Activated naive CD4-positive, alpha-beta T cell treated with anti-CD3 and anti-CD28 coated beads, Interleukin-2, amount 10 ng/mL, durations not matched to agents 7 days and 5 days (primary cell): ENCODE measurements at places on chromosomes 2 and 18.
A peak's percentile ranks its signal among the peaks of the same experiment; 100 is the strongest.

- DNase-seq: no peak
Measured at GRCh38 chr2:217847115-217847514, 155.7 kb downstream of the TNS1 start.

DNA sequence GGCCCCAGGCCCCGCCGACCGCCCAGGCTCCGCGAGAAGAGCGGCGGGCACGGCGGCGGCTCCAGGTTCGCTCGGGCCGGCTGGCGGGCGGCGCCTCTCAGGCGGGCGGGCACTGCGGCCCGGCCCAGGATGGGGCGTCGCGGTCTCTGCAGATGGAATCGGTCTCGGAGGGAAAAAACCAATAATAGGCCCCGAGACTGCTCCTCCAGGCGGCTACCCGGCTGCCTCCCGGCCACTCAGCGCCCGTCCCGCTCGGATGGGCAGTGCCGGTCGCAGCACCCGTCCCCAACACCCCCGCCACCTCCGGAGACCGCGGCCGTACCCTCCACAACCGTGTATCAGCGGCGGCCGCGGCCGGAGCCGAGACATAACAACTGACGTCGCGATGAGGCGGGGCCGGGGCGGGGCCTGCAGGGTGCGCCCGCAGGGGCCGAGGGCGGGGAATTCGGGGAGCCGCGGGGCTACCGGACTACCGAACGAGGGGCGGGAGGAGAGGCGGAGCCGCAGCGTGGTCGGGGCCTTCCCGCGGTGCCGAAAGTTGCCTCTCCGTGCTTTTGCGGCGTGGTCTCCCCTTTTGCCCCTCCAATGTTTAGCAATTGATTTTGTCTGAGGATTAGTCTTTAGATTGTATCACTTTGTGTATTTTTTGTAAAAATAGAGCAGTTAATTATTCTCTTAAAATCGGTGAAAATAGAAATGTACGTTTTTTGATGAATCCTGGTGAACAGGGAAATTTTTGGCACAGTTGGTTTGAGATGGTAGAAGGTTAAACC, at the start of gene RNF103:
Gene RNF103 (minus strand): TSS at position 372 of the 773 bp plus-strand sequence. CDS start 979 bp downstream, outside the sequence.
- DNase-seq: peak; percentile 95

DNA sequence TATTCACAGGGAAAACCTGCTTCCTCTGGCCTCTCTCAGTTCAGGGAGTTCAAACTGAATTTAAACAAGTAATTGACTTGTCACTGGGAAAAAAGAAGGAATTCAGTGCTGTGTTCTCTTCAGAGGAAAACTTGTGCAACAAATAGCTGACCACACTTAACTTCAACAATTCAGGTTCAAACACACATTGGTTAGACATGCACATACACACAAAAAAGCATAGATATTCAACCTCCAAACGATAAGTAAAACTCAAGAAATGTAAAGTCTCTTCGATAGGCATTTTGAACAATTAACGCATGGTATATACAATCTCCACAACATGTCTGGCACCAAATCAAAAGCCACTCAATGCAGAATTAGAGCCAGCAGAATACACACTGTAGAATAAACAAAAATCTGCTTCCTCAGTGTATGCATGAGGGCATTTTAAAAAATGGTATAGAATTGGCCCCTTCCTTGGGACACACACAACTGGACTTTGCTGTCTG, 269.0 kb downstream of the TCF4 start:
- no peak for DNase-seq

- peak; percentile 82 for DNase-seq
Measured at GRCh38 chr2:54574107-54574859, 118.2 kb downstream of the SPTBN1 start.

GRCh38 chr18:58221060-58221725, 177.2 kb downstream of the NEDD4L start:
- no peak for DNase-seq

DNA sequence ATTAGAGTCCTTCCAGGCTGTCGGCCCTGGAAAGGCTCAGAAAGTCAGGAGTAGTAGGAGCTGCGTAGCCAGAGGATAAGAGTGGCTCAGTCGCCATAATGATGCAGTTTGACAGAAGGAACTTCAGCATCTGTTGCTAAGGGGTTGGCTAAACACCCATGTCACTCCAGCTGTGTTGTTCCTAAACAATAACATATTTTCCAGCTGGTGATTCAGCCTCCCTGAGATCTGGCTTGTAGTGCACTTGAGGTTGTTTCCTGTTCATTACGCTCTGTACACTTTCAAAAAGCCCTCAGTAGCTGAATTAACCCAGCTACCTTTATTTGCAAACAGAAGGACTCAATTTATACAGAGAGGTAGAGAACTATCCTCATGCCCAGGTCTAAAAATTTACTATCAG, 39.7 kb upstream of the EPAS1 start:
- no peak for DNase-seq

GRCh38 chr2:238704471-238705225, 143.2 kb upstream of the TWIST2 start:
- DNase-seq: no peak

- DNase-seq: no peak
Measured at GRCh38 chr2:191560411-191560980, 117.4 kb upstream of the NABP1 start.

DNA sequence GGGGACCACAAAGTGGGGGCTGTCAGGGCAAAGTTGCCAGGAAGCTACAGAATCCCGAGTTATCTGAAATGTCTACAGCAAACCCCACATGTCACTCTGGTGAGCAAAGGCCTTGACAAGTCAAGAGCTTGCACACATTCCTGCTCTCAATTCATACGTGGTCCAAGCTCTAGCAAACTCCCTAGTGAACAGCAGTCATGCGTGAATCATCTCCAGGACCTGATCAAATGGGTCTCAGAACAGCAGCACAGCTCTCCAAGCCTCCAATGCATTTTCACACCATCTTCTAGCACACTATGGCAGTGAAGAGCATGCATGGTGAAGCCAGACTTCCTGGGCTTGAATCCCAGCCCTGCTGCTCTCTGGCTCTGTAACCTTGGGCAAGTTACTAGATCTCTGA, 68.5 kb downstream of the MYO5B start:
- no peak for DNase-seq
